ENCODE measurements at places on chromosomes 12 and 14.

DNA sequence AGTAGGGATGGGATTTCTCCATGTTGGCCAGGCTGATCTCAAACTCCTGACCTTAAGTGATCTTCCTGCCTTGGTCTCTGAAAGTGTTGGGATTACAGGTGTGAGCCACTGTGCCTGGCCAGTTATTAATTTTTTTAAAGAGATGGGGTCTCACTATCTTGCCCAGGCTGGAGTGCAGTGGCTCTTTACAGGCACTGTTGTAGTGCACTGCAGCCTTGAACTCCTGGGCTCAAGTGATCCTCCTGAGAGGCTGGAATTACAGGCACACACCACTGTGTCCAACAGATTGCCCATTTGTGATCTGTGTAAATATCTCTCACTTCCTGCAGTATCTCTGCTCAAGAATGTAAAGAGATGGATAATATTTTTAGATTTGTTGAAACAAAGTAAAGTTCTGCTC lies 45.9 kb downstream of the PTPN11 start:
- no peak for DNase-seq

GRCh38 chr12:53820514-53821306 lies 68.9 kb upstream of the CISTR start:
- DNase-seq: no peak

- DNase-seq: no peak
These were observed 22.6 kb downstream of the TCTN1 start for GRCh38 chr12:110636516-110636915.

DNA sequence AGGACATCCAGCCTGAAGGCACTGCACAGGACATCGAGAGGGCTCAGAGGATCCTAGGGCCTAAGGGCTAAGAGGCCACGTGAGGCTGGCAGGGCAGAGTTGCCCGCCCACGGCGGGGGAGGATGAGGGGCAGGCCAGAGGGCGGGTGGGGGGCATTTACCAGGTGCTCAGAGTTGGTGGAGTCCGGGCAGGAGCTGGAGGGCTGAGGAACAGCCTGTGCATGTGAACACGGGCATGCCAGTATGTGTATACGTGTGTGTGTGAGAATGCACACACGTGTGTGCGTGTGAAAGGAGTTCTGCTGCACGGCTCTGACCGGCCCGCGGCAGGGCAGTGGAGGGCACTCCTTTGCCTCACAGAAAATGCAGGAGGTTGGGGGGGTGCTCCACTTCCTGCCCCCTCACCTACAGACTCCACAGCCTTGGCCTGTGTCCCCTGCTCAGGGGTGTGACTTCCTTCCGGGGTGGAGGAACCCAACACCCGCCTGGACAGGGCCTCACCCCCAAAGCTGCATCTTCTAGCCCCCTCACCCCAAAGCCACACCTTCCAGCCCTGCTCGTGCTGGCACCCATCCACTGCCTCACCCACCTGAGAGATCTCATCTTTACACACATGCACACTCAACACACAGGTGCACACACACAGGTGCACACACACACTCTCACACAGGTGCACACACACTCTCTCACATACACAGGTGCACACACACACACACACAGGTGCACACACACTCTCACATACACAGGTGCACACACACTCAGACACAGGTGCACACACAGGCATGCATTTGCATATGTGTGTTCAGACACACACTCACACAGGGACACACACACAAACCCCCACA lies 11.8 kb upstream of the GPR132 start:
- no peak for DNase-seq

GRCh38 chr12:105998561-105998960 lies 140.2 kb downstream of the NUAK1 start:
- no peak for DNase-seq

GRCh38 chr12:44375694-44376093 lies 500.4 kb downstream of the NELL2 start:
- DNase-seq: no peak

DNA sequence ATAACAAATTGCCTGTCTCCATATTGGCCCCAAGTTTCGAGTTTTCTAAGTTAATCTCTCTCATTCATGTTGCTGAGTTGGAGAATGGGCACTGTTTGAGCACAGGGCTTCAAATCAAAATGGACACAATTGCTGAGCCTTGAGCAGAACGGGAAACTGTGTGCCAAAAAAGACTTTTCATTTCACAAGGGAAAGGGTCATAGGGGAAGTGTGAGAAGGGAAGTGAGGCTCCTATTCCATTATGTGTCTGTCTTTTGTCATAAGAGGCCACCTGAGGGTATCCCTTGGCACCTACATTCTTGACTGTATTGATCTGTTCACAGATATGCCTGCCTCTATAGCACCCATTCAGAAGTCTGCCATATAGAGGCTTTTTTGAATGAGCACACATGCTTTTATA lies 59.1 kb downstream of the TTLL5 start:
- DNase-seq: no peak

DNA sequence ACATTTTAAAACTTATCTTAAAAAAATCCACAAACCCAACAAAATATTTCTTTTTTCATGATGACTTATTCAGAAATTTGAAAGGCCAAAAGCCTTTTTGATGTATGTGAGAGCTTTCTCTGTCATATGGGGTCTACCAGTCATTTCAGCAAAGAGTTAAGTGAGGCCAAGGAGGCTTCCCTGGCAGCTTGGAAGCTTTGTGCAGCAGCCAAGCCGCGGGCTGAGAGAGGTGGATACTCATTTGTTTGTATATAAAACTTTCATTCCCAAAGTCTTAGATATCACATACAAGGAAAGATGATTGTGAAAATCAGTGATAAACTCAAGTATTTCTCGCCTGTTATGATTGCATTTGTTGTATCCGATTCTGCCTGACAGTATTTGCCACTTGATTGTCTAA lies 48.5 kb upstream of the RNU6-8 start:
- DNase-seq: no peak

DNA sequence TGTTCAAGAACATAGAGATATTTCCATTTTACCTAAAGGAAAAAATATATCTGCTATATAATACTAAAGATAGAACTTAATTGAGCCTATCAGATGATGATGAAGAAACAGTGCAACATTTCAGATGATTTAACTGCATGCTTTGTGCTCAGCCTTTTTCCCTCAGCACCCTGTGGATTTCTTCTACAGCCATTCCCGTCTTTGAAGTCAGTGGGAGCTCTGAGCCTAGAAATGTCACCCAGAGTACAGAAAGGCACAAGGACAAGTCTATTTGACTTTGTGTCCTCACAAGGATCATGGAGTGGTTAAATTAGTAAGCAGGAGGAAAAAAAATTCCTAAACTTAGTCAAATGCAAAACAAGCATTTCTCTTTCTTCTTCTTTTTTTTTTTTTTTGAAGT lies 994.0 kb upstream of the FLRT2 start:
- DNase-seq: no peak

DNA sequence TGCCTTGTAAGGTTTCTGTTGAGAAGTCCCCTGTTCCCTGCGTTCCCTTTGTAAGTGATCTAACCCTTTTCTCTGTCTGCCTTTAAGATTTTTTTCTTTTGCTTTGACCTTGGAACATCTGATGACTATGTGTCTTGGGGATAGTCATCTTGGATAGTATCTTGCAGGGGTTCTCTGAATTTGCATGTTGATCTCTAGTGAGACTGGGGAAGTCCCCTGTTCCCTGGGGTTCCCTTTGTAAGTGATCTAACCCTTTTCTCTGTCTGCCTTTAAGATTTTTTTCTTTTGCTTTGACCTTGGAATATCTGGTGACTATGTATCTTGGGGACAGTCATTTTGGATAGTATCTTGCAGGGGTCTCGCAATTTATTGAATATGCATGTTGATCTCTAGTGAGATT lies 38.2 kb upstream of the TMX1 start:
- no peak for DNase-seq

- DNase-seq: no peak
These were observed 80.8 kb upstream of the REP15 start for GRCh38 chr12:27615331-27615891.

DNA sequence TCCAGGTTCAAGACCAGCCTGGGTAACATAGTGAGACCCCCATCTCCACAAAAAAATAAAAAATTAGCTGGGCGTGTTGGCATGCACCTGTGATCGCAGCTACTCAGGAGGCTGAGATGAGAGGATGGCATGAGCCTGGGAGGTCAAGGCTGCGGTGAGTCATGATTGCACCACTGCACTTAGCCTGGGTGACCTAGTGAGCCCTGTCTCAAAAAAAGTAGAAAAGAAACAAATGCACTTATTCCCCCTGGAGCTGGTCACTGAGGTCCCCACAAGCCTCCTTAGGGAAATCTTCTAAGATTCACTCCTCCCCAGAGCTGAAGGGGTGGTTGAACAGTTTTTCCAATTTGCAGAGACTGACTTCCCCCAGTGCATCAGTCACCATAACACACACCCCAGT lies 1.6 kb downstream of the CD9 start:
- no peak for DNase-seq

DNA sequence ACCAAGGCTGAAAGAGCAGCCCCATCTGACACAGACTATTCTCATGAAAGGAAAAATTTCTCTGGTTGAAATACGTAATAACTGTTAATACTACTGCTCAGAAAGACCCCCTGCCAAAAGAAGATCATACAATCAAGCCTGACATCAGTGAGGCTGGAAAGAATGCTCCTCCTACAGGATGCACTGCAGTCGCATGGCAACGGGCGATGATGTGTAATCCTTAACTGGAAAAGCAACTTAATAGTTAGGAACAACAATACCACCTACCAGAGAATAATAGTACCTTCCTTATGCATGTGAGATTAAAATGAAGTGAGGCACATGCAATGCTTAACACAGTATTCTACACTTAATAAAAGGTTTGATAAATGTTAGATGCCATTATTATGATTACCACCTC lies 1.2 kb upstream of the GOLGA5 start:
- no peak for DNase-seq

- no peak for DNase-seq
These were observed 154.5 kb downstream of the ZFP36L1 start for GRCh38 chr14:68638141-68638999.

DNA sequence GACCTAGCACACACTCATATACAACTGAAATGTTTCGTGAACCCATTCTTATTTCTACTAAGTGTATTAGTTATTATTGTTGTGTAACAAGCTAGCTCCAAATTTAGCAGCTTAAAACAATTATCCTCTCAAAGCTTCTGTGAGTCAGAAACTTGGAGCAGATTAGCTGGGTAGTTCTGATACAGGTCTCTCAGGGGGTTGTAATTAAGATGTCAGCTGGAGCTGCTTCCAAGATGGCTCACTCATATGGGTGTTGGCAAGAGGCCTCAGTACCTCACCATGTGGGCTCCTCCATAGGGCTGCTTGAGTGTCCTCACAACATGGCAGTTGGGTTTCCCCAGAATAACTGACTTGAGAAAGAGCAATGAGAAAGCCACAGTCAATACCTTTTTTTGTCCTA lies 9.8 kb downstream of the GPR135 start:
- no peak for DNase-seq

DNA sequence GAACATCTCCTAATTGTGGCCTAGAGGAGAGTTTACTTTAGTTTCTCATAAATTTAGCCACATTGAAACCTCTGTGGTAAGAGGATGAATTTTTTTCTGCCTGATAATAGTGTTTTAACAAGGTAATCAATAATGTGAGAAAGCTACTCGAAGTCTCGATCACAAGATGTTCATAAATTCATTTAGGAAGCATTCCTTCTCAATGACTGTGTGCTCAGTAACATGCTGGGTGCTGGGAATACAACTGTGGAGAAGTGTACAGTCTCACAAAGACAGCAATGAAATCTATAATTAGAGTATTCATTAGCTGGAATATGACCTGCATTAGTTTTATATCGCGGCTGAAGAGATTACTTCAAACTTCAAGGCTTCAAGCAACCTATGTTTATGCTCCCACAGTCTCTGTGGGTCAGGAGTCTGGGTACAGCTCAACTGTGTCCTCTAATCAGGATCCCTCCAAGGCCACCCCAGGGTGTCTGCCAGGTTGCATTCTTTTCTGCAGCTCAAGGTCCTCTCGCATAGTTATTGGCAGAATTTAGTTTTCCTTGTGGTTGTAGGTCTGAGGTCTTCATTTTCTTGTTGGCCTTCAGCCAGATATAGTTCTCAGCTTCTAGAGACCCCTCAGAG lies 167.6 kb downstream of the ANO4 start:
- DNase-seq: no peak

DNA sequence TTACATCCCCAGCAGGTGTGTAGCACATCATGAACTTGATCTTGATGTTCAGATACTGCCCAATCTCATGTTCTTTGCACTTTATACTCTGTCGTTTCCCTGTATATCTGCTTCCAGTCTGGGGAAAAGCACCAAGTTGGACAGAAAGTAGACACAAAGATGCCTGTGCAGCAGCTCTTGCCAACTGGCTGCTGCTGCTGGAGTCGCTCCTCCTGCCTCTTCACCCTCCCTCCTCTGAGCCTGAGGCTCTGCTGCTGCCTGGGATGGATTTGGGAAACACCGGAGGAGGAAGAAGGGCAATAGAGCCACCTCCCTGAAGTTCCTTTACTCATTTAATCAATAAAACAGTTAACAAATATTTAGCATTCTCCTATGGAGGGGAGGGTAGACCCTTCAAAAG lies 32.4 kb downstream of the ADCK1 start:
- DNase-seq: no peak

GRCh38 chr14:100765991-100766390 lies 39.3 kb downstream of the DLK1 start:
- no peak for DNase-seq

DNA sequence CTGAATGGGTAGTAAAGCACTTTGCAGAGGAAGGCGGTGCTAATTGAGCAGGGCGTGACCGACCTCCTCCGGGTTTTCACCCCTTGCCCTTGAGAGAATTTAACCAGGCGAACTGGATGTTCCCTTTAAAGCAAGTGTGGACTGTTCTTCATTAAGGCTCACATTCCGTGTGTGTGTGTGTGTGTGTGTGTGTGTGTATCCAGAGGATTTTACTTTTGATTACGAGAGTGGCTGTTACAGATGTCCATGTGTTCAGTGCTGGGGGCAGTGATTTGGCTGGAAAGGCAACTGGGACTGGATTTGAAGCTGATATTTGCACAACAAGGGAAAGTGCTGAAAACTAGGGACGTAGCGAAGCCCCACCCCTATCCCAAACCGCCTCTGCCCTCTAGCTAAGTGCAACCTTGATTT lies 2.2 kb downstream of the TMEM132C start:
- no peak for DNase-seq

DNA sequence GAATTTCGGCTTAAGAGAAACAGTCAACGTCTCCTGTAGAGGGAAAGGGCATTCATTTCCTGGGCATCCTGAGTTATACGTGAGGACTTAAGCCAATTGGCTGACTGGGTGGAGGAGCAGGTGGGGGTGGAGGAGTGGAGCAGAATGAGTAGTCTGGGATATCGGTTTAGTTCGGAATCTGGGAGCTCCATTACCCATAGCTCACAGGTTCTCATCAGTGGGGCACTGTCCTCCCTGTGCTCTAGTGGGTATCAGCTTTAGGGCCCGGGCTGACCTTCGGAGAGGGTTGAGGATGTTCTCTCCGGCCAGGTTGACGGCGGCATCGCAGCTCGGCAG lies 704 bp downstream of the SDR39U1 start:
- DNase-seq: no peak

DNA sequence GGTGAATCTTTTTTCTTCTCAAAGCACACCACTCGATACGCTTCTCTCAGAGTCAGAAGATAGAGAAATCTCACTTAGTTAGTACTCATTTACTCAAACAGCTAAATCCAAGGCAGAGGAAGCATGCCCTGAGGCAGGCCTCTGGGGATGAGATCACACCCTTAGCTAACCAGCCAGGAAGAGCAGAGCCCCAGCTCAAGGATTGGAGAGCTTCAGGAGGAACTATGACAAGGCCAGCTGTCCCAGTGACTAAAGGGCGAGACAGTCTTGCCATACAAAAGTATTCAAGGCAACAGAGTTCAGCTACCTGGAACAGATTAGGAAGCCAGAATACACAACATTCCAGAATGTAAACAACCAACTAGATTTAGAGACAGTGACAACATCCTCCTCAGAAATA lies 197.7 kb upstream of the CCDC196 start:
- no peak for DNase-seq

Measured in activated naive CD8-positive, alpha-beta T cell treated with anti-CD3 and anti-CD28 coated beads for 36 hours (primary cell).